ENCODE measurements at places on chromosomes 7 and 10.

GRCh38 chr7:70710011-70710480, 421.9 kb upstream of the GALNT17 start:
- DNase-seq = no peak

DNA sequence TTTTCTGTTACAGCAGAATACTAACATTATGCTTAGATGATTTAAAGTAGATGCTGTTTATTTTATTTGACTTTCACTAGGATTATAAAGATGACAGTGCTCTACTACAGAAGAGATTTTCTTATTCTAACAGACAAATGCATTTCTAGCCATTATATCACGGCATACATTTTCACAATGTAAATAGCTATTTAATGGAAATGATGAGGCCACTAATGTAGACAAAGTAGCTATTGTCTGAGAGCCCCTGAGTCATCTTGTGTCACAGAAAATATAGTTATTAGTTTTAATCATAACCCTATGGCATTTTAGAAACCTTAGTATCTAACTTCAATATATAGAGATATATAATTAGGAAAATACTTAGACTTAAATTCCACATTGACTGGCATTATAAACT, 158.0 kb upstream of the AHR start:
- no peak for DNase-seq

- DNase-seq = no peak
These were observed 106.8 kb upstream of the FAM133B start for GRCh38 chr7:92697012-92697411.

GRCh38 chr7:110454713-110455112, 636.2 kb upstream of the LRRN3 start:
- no peak for DNase-seq

All from CD4-positive, alpha-beta T cell treated with Interleukin-4 for 4 hours (primary cell).